ENCODE measurements at places on chromosomes 1 and 21. TPM values are rescaled to one million over a fixed set of nuclear protein-coding genes. Genes with fewer than 3 reads are reported as not detected.
A peak's percentile ranks its signal among the peaks of the same experiment; 100 is the strongest.

The BCL2L15 gene
- not detected for total RNA-seq

The KIAA0040 gene
- 19.4 TPM for total RNA-seq

The CFHR3 gene
- not detected for total RNA-seq

The BATF3 gene
- total RNA-seq = 4.3 TPM

The PRR9 gene
- total RNA-seq = not detected

The GBP7 gene
- 0.07 TPM for total RNA-seq

The FCRL4 gene
- not detected for total RNA-seq

The TESK2 gene
- 6.0 TPM for total RNA-seq

The TFAP2E gene
- 1.4 TPM for total RNA-seq

The PAPPA2 gene
- total RNA-seq = not detected

The MINDY1 gene
- 6.3 TPM for total RNA-seq

The ECM1 gene
- 3.7 TPM for total RNA-seq

DNA sequence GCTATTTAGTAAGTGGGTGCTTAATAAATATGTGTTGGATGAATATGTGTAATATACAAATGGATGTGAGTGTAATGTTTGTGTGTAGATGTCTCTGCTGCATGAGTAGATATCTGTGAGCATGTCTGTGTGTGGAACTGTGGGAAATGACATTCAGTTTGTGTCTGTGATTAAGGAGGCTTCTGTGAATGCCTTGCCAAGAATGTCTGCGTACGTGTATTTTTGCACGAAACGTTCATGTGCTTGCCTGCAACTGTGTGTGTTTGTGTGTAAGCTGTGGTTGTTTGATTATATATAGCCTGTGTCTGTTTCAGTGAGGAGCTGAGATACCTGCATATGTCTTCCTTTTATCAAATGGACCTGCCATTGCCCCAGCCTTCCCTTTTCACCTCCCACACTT lies 13.8 kb downstream of the DMBX1 start:
- DNase-seq = no peak

- peak; percentile 64 for DNase-seq
Observed at GRCh38 chr1:27296773-27297291, 25.1 kb upstream of the TMEM222 start.

GRCh38 chr1:150619576-150620509 lies 9.6 kb downstream of the ENSA start:
- peak; percentile 84 for DNase-seq

DNA sequence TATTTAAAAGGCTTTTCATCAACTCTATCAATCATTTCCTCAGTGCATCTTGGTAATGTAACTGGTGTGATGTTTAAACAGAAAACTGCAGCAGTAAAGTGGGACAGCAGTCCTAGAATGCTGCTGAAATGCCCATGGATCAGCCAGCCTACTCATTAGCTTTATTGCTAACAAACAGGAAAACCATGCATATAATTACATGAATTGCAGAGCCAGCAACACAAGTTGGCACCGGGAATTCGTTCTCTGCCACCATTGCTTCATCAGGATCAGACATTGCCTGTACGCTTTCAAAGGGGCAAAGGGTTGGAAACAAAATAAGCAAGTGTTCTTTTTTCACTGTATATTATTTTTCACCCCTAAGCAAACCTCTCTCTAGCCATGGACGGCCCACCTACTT lies 276.2 kb upstream of the LRRC7 start:
- no peak for DNase-seq

- DNase-seq = peak; percentile 91
Observed at GRCh38 chr1:31954607-31955283, 16.6 kb upstream of the PTP4A2 start.

DNA sequence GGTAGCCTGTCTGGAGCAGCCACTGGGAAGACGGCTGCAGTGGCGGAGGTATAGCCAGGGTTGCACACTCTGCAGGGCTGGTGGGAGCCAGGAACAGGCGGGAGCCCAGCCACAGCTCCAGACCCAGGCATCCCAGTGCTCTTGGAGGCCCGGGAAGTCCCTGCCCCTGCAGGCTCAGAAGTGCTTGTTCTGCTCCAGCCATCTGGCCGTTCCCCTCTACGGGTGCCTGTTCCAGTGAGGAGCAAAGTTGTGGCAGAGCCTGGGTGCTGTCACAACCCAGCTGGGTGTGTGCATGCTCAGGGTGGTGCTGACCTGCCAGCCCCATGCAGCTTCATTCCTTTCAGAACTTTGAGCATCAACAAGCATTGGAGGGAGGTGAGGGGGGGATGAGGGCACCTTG lies 31.7 kb upstream of the BACE2 start:
- DNase-seq = no peak

DNA sequence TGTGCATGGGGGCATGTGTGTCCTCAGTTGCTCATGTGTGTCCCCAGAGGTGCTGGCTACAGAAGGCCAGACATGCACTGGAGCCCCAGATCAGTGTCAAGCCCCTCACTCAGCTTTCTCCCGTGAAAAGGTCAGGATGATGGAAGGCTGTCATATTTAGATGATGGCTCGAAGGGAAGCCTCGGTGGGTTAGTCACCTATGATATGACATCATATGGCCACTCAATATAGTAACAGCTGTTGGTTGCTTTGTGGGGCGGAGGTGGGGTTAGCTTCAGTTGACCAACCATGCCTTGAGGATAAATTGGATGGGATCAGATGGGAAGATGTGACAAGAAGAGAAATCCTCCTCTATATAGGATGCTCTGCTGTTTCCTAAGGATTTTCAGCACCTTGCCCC lies 43.5 kb upstream of the ATF3 start:
- DNase-seq = no peak

DNA sequence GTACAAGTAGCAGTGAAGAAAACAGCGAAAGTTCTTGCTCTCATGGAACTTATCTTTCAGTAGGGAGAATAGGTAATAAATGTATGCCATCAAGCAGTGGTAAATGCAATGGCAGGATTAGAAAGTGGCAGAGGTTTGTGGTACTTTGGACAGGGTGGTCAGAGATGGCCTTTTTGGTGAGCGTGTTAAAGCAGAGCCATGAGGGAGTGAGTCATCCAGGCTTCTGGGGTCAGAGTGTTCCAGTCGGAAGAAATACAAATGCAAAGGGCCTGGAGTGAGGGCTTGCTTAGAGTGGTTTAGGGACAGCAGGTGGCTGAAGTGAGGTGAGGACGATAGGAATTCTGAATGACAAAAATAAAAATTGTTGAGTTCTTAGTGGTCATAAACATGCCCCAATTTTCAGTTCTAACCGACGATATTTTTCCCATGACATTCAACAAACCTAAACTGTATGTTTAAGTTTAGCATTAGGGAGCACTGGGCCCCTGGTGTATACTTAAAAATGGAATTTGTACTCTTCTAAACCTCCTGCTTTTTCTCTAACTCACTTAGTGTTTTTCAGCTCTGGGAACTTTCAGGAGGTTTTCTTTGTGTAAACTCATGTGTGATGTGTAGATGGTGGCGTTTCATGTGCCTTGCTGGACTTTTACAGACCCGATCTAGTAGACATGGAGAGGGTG lies 78.2 kb downstream of the MACF1 start:
- no peak for DNase-seq

GRCh38 chr1:115565791-115566190 lies 76.0 kb upstream of the VANGL1 start:
- no peak for DNase-seq

- no peak for DNase-seq
Observed at GRCh38 chr1:3344395-3344794, 110.1 kb upstream of the ARHGEF16 start.

DNA sequence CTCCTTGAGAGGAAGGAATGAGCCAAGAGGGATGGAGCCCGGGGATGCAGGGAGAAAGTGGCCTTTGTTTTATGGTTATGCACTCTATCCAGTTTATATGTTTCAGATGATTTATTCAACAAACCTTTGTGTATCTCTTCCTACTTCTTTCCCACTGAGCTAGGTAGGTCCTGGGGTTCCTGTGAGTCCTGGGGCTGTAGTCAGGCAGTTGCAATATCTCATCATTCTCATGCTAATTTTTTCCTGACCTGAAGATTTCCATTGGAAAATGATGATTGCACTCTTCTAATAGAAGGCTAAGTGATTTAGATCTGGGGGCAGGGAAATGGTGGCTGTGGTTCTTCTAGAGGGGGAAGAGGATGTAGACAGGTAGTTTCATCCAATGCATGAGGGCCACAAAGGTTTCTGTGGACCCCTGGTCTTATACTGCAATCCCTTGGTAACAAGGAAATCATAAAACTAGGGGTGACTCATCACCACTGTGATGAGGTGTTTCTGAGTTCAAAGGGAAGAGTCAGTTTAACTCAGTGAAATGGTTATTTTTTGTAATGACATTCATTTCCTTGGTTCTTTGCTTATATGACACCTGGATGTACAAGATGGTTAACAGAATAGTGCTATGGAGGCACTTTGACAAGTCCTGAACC lies 20.2 kb downstream of the B3GALT5 start:
- DNase-seq = peak; percentile 84

DNA sequence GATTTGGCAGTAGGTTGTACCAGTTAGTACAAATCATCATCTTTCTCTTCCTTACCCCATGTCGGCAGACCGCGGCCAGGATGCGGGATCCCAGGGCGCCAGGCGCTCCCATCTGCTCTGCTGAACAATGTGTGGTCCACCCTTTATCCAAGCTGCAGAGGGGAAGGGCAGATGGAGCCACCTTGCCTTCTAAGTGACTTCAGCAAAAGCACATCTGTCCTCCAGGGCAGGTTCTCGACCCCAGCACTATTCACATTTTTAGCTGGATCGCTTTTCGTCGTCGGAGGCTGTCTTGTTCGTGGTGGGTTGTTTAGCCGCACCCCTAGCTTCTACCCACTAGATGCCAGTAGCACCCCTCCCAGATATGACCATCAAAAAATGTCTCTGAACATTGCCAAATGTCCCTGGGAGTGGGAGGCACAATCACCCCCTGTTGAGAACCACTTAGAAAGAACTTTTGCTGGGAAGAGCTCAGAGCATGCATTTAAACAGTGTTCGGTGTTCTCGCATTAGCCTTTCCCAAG lies 58.1 kb upstream of the SIM2 start:
- DNase-seq = no peak

DNA sequence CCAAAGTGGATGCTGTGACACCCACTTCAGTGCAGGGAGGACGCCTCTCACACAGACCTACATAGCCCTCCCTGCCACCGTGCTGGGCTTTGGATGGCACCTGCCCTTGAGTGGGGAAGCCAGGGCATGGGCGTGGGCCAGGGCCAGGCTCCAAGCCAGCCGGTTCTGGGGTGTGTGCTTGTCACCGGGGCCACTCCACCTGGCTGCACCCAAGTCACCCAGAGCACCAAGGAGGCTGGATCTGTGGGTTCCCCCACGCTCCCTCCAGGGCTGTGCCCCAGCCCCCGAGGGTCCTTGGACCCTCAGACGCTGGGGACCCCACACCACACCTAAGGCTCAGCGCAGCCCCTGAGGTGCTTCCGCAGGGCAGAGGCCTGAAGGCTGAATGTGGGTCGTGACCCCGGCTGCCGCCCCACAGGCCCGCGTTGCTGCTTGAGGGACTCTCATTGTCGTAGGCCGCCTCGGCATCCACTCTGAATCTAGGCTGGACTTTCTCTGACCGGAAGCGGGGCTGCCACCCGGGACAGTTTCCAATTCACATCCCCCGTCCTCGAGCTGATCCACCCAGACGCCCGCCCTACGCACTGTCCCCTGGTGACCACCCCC lies 1.5 kb downstream of the MXRA8 start:
- DNase-seq = no peak

- DNase-seq = no peak
Observed at GRCh38 chr1:153478692-153479618, 18.5 kb upstream of the S100A7 start.

GRCh38 chr1:16257968-16258367 lies 21.0 kb upstream of the CPLANE2 start:
- no peak for DNase-seq

- DNase-seq = peak; percentile 86
Observed at GRCh38 chr1:155127105-155127966, at the start of gene EFNA1. TSS of gene EFNA1 (plus strand) at chr1:155127876. CDS start at chr1:155127978, 102 bp downstream.

GRCh38 chr1:54649130-54649898 lies 7.7 kb downstream of the MROH7 start:
- no peak for DNase-seq

DNA sequence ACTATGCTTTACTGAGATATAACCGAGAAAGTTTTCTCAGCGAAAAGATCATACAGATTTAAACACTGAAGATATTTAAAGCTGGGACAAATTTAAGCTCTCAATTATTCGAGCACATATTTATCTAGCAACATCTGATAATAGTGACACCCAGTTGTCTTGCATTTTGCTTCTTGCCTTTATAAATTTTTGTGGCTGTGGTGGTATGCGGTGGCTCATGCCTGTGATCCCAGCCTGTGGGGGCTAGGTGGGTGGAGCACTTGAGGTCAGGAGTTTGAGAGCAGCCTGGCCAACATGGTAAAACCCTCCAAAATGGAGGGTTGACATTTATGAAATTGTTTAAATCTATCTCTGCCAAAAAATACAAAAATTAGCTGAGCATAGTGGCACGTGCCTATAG lies 312.2 kb downstream of the SPATA17 start:
- DNase-seq = no peak

DNA sequence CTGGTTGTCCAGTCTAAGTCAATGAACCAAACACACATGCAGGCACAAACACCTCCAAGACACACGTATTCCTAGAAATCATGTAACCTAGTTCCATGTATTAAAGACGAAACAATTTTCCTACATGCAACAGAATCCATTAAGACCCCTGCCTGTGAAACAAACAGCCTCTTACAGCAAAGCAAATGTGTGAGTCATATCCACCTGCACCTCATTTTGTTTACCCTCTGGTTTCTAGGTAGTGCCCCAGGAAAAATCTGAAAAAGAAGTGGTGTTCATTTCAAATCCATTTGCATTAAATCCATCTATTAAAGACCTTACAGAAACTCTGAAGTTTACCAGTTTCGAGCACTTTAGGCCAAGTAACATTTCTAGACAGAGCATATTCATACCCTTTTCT lies 74.1 kb downstream of the VCAM1 start:
- DNase-seq = peak; percentile 58

DNA sequence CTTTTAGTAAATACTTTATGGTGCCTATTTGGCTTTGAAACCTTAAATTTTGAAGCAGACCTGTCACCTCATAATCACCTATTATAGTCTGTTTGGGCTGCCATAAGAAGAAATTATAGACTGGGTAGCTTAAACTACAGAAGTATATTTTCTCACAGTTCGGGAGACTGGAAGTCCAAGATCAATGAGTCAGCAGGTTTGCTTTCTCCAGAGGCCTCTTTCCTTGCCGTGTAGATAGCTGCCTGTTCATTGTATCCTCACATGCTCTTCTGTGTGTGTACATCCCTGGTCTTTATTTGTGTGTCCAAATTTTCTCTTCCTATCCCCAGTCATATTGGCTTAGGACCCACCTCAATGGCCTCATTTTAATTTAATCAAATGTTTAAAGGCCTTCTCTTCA lies 518.2 kb downstream of the ADGRL2 start:
- DNase-seq = no peak

GRCh38 chr1:18875107-18875795 lies 15.8 kb upstream of the TAS1R2 start:
- peak; percentile 88 for DNase-seq

DNA sequence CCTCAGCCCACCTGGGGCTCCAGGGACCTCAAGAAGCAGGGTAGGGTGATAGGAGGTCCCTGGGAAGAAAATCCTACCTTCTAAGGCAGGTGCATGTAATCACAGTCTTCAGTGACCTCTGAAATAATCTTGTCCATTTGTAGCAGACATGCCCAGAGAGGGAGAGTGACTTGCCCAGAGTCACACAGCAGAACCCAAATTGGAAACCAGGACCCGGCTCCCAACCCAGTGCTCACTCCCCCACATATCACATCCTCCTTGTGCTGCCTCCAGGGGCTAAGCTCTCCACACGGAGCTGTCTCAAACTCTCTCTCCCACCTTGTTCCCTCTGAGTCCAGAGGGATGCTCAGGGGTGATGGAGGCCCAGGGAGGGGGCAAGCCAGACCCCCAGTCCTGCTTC lies 72.5 kb downstream of the RAP1GAP start:
- DNase-seq = no peak

GRCh38 chr1:239386453-239387303 lies at the start of gene CHRM3:
TSS of gene CHRM3 (plus strand) at chr1:239386568. CDS start at chr1:239907452, 520,884 bp downstream.
- peak; percentile 90 for DNase-seq
